ENCODE measurements at places on chromosomes 11 and 22. TPM values are rescaled to one million over a fixed set of nuclear protein-coding genes. Genes with fewer than 3 reads are reported as not detected.

GRCh38 chr11:109526931-109527330, 104.9 kb downstream of the C11orf87 start:
- DNase-seq, result no peak

DNA sequence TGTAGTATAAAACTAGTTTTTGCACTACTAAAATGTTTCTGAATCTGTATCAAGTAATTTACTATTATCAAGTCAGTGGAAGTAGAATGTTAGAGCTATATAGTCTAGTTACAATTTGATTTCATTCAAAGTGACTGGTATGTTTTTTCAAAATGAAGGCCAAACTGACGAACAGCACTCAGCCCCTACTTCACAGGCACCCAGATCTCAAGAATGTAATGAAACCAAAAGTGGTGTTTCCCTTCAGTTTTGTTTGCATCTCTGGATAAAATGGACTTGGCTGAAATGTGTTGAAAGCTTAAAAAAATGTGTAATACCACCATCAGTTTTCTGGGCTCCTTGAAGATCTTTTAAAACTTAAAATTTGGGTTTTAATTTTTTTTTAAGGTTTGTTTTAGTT, 46.4 kb downstream of the QSER1 start:
- no peak for DNase-seq

- no peak for DNase-seq
Measured at GRCh38 chr22:24190596-24191208, 9.4 kb downstream of the SUSD2 start.

GRCh38 chr11:114125531-114125930, 66.0 kb downstream of the ZBTB16 start:
- no peak for DNase-seq

DNA sequence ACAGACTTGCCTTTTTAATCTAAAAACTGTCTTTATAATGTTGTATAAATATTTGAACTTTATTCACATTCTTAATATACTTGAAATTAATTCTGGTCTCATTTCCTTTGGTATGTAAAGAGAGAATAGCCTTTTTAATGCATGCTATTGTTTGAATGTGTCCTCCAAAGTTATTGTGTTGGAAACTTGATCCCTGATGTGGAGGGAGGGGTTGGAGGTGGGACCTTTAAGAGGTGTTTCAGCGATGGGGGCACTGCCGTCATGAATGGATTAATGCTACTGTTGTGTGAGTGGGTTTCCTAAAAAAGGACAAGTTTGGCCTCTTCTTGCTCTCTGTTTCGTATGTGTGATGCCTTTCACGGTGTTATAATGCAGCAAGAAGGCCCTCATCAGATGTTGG, 131.7 kb downstream of the DDX10 start:
- no peak for DNase-seq

GRCh38 chr11:117319214-117319840, 3.3 kb upstream of the BACE1 start:
- DNase-seq, result no peak

DNA sequence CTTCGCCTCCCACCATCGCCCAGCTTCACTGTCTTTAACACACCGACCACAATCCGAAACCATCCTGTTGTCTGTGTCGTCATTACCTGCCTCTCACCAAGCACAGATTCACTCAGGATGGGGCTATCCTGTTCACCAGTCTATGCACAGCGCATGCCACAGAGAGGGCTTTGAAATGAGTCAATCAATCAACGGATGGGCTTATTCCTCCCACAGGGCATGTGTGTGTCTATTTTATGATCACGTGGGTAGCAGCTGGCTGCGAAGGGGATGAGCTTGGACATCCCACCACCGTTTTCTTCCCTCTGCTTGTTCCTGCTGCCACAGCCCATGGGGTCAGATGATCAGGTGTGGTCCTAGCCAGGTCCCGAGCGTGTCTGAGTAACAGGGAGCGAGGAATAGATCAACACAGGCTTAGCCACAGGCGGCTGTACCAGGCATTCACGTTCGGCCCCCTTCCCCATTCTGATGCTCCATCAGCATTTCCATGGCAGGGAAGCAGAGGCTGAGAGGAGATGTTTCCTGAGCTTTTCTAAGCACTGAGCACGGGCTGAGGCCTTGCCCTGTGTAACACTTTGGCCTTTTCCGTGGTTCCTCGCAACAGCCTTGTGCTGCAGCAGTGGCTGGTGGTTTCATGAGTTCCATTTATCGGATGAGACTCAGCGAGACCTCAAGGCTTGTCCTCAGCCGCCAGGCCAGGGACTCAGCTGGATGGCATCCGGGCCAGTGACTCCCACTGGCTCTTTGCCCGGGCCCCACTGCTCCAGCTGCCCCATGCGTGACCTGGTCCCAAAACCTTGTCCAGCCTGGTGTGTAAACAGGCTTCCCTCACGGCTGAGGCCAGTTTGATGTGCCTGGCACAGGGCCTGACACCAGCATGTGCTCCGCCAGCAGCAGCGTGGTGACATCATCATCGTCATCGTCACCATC, 48.1 kb upstream of the FGF3 start:
- DNase-seq, result no peak

DNA sequence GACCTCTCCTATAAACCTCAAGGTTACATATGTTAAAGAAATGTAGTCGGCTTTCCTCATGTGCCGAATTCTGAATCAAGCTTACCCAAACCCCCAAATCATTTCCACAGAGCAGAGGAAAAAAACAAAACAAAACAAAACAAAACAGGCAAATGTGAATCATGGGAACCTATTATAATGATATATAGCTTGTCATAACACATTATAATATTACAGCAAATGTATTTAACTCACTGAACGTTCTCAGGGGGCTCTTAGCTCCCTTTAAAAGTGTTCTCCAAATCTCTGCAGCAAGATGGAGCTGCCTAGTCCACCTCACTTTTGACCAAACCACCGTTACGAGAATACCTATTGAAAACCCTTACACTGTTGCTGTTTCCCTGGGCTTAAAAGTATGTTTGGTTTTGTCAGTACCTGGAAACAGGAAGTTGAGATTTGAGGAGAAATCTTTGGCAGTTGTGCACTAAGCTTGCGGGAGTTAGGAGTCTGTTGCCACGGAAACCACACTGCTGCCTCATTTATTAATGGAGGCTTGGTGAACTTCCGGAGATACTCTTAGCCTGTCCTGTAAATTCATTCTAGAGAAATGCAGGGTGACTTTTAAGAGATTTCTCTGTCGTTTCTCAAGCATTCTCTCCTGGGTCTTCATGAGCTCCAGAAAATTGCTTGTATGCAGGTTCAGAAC, 167.0 kb upstream of the RASSF10 start:
- no peak for DNase-seq

GRCh38 chr22:17093081-17093480, 8.3 kb downstream of the IL17RA start:
- DNase-seq, result no peak

- no peak for DNase-seq
Measured at GRCh38 chr11:121540627-121541026, 87.9 kb upstream of the SORL1-AS1 start.

DNA sequence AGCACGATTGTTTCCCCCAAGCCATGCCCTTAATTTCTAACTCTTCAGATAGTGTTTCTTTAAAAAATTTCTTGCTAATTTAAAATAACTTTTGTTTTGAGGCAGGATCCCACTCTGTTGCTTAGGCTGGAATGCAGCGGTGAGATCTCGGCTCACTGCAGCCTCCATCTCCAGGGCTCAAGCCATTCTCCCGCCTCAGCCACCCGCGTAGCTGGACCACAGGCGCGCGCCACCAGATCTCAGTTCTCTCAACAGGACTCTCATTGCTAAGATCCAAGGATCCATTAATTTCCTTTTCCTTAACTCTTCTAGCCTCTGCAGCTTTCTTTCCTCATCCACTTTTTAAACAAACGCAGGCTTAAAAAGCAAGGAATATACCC, 327 bp upstream of the MED17 start:
- DNase-seq, result no peak

DNA sequence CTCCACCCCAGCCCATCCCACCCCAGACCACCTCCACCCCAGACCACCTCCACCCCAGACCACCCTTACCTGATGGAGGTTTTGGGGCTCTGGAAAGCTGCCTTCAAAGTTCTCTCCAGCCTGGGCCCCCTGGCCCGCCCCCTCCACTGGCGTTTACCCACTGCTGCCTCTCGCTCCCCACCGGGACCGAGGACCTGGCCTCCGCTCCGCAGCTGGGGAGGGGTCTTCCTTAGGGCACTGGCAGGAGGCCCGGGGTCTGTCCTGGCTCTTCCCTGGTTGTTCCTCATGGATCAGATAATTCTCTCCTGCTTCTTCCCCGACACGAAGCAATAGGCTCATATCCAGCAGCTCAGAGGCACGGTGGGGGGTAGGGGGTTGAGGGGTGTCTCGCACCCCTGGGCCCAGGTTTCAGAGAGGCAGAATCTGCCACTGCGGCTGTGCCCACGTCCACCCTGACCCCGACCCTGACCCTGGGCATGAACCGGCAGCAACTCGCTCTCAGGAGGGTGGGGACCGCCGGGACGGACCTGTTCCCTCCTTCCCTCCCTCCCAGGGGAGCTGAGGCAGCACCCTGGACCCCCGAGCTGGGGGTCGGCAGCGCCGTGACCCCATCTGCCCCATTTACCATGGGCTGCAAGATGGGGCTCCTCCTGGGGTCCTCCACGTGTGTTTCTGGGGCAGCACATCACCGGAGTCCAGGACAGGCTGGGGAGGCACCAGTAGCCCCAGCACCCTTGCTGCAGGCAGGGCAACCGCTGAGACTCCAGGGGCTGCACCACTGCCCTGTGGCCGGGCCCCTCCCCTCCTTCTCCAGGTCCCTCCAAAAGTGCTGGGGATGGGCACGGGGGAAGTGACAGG, 12.9 kb downstream of the KRTAP5-5 start:
- no peak for DNase-seq

DNA sequence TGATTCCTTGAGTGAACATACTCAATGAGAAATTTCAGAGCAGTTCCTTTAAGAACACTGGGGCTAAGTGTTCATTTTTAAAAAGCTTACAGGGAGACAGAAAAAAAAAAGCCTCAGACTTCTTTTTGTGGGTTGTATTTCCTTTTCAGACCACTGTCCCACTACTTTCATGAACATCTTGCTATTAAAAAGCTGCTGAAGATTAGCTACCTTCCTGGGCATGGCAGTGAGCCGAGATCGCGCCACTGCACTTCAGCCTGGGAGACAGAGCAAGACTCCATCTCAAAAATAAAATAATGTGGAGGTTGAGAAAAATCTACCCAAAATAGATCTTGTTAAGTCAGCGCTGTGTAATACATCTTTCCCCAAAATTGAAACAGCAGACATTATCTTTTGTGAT, 10.8 kb downstream of the TRAF6 start:
- no peak for DNase-seq

DNA sequence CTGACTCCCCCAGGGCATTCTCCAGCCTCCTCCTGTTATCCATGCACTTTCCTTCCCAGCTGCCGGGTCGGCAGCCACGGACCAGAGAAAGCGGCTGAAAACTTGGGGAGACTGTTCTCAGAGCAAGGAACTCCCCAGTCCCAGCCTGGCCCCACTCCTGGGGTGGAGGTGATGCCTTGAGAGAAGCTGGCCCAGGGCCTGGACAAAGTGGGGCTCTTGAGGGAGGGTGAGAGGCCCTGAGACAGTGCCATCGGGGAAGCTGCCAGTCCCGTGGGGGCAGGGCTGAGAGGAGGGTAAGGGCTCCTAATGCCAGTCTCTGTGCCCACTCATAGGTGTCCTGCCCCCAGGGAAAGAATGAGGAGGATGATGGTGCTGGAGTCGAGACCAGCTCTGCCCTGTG, 53.8 kb downstream of the FLRT1 start:
- DNase-seq, result no peak

DNA sequence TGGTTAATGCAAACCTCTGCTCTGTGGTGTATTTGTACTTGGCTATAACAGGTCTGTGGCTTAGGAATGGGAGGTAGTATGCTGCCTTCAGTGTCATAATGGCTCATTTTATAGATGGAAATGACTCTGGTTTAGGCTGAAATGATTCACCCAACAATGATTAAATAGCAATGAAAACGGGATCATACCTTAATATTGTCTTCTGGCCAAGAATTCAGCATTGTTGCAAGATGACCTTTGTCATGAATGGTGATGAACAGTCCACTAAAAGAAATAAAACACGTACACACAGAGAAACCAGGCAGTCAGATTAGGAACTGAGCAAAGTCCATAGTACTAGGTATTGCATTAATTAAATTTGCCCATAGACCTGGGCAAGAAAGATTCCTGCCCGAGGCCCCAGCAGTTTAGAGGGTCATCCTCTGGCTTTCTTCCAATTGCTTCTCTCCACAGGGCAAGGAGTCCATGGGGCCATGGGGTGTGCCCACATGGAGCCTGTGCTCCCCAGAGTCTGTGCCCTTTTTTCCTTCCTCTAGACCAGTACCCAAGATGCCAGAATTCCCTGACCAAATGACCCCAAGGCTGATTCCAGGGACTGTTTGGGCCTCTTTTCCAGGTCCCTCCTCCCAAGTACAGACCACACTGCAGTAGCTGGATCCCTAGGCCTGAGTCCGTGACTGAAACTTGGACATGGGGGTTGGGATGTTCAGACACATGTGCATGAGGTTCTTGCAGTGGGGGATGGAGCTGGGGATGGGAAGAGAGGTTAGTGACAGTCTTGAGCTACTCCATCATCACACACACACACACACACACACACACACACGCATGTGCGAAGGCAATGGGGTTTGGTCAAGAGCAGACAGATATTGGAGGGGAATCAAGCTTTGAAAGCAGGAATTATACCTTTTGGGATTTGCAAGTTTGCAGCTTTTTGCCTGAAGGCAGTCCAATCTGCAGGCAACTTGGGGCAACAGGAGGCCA, 134.2 kb downstream of the CCDC81 start:
- no peak for DNase-seq

DNA sequence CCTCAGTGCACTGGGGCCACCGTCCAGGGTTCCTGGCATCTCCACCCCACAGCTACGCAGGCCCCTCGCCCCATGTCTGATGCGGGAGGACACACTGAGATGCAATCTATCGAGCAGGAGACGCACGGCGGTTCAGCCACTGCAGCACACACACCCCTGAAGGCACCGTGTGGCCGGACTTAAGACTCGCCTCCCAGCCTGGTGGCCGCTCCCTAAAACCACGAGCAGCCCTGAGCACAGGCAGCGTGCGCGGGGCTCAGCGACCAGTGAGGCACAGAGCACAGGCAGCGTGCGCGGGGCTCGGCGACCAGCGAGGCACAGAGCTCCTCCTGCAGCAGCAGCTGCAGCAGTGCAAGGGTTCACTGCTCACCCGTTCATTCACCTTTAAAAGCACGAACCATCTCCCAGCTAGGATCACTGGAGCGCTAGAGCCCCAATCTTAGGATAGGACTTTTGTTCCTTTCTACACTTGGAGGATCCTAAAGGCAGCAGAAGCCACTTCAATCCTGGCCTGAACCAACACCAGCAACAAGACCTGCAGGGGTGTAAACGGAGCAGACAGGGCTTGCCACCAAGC, 31.4 kb downstream of the TOLLIP start:
- DNase-seq, result no peak

- no peak for DNase-seq
Measured at GRCh38 chr11:130765951-130766649, 150.2 kb downstream of the SNX19 start.

- DNase-seq, result no peak
Measured at GRCh38 chr11:84833488-84834088, 793.6 kb downstream of the DLG2 start.

GRCh38 chr22:19568337-19569275, 44.4 kb upstream of the CLDN5 start:
- no peak for DNase-seq

Gene CD3G
- 2.1 TPM for total RNA-seq

Gene ADAMTS15
- total RNA-seq, result 5.9 TPM

Gene PHETA2
- 7.8 TPM for total RNA-seq

Gene AMOTL1
- total RNA-seq, result 84.2 TPM

Gene RIMBP3B
- not detected for total RNA-seq
